ENCODE measurements at places on chromosomes 3 and 15. TPM values are rescaled to one million over a fixed set of nuclear protein-coding genes. Genes with fewer than 3 reads are reported as not detected.

GRCh38 chr3:23537101-23537551 lies 268.6 kb upstream of the UBE2E1 start:
- H3K27me3 ChIP-seq = no peaks in the 10 kb centered on the region
- peaks cover 11% of the 10 kb centered on the region for H3K4me1 ChIP-seq
- no peak overlapping the region for H3K27ac ChIP-seq
- no peak overlapping the region for H3K4me3 ChIP-seq

The TTLL13 gene
- total RNA-seq = 0.69 TPM

The HYAL1 gene
- 3.1 TPM for total RNA-seq

The CGNL1 gene
- 40.4 TPM for total RNA-seq

GRCh38 chr3:11820531-11821041 lies 26.1 kb downstream of the TAMM41 start:
- no peak overlapping the region for H3K4me3 ChIP-seq
- peaks cover 8% of the 10 kb centered on the region for H3K36me3 ChIP-seq
- H3K4me1 ChIP-seq = no peaks in the 10 kb centered on the region
- H3K27me3 ChIP-seq = no peaks in the 10 kb centered on the region
- DNase-seq = no peak

DNA sequence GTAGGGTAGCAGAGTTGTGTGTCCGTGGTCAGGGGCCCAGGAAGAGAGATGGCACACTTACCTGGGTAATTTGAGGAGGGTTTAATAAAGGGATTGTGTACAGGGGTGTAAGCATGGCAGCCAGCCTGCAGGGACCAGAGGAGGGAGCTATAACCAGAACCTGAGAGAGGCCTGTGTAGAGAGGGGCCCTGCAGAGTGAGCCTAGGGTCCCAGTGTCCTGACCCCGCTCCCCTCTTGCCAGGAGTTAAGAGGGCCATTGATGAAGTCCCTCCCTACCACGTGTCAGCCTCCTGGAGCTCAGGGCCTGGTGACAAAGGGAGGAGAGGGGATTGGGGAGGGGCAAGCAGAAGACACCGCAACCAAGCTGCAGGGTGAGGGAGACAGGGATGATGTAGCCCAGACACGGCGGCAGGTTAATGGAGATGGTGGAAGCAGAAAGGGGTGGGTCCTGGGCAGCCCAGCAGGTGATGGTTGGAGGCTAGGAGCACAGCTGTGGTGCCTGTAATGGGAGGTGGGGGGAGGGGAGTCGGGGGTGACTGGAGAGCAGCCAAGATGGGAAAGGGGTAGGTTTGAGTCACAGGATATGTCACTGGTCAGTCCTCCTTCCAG lies 165.4 kb upstream of the TOPAZ1 start:
- H3K27ac ChIP-seq = no peak overlapping the region
- no peaks in the 10 kb centered on the region for H3K36me3 ChIP-seq
- peaks cover 3% of the 10 kb centered on the region for H3K4me1 ChIP-seq

GRCh38 chr3:105927741-105928140 lies 58.9 kb upstream of the CBLB start:
- H3K4me3 ChIP-seq = no peak overlapping the region
- H3K27ac ChIP-seq = no peak overlapping the region
- no peak for DNase-seq
- H3K27me3 ChIP-seq = no peaks in the 10 kb centered on the region
- H3K4me1 ChIP-seq = peaks cover 2% of the 10 kb centered on the region

The TLR9 gene
- not detected for total RNA-seq

The TMCO5A gene
- not detected for total RNA-seq

The CAV3 gene
- total RNA-seq = not detected

- H3K27me3 ChIP-seq = no peaks in the 10 kb centered on the region
- no peak overlapping the region for H3K27ac ChIP-seq
- H3K36me3 ChIP-seq = no peaks in the 10 kb centered on the region
- no peak overlapping the region for H3K4me3 ChIP-seq
- no peak for DNase-seq
Measured at GRCh38 chr3:37132334-37132733, 42.0 kb downstream of the LRRFIP2 start.

DNA sequence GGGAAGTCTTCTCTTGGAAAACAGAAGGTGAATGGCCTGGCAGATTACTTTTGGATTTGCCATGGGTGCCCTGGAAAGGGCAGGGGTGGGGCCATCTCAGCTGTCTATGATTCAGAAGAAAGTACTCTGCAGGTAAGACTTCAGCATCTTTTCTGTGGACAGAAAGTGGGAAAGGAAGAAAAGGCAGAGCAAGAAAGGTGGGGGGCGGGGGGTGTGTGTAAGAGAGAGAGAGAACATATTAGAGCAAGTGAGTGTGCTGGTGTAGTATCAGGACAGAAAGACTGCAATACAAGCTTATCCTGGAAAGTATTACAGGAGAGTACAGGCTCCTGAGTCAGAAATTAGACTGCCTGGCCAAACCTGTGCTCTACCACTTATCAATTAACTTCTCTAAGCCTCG lies 5.5 kb downstream of the TAGLN3 start:
- H3K4me3 ChIP-seq = no peak overlapping the region
- no peaks in the 10 kb centered on the region for H3K36me3 ChIP-seq
- H3K27me3 ChIP-seq = peaks cover 30% of the 10 kb centered on the region
- H3K4me1 ChIP-seq = peaks cover 25% of the 10 kb centered on the region
- peak overlapping the region; percentile 35 for H3K27ac ChIP-seq

DNA sequence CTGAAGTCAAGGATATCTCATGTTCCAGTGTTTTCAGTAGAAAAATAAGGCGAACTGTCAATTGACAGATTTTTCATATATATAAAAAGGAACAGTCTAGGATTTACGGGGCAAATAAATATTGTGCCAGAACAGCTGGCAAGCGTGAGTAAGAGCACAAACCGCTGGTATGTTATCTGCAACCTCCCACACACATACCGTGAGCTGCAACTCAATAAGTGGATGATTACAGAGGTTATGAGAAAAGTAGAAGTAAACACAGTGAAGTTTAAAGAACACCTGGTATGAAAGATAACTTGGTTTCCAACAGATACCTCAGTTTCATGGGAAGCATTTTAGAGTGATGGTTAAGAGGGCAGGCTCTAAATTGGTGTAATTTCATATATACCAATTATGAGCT lies 733.4 kb downstream of the TUSC7 start:
- DNase-seq = no peak
- H3K27me3 ChIP-seq = no peaks in the 10 kb centered on the region
- H3K4me1 ChIP-seq = peaks cover 2% of the 10 kb centered on the region
- no peak overlapping the region for H3K27ac ChIP-seq
- no peak overlapping the region for H3K4me3 ChIP-seq

GRCh38 chr15:69783211-69783610 lies 314.5 kb downstream of the TLE3 start:
- H3K27ac ChIP-seq = no peak overlapping the region
- peaks cover 66% of the 10 kb centered on the region for H3K27me3 ChIP-seq
- no peaks in the 10 kb centered on the region for H3K36me3 ChIP-seq
- peaks cover 7% of the 10 kb centered on the region for H3K4me1 ChIP-seq
- no peak for DNase-seq

DNA sequence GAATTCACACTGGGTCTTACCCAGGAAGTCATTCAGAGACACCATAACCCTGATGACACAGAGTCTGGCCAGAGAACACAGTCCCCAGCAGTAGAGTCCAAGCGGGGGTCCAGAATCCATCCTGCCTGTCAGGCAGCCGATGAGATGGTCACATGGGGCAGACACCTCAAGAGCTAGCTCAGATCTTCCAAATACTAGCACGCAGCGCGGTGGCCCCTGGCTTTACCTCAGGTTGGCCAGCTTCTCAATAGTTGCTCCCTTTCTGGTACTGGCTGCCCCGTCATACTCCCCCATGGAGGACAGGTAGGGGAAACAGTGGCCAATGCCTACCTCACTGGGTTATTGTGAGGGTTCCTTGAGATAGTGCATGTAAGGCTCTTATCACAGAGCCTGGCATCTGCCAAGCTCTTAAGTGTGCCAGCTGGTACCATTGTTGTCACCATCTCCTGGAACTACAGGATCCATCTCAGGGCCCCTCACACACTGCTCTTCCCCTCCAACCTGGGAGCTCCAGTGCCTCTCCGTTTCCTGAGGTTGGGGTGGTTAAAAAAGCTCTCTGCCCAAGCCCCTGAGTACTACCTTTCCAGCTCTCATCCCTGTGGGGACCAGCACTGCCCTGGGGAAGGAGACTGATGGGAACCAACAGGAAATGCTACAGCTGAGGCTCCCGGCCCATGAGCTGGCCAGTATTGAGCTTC lies 3.5 kb upstream of the SLC28A1 start:
- DNase-seq = no peak
- peak overlapping the region; percentile 33 for H3K27ac ChIP-seq
- no peaks in the 10 kb centered on the region for H3K36me3 ChIP-seq
- H3K4me3 ChIP-seq = no peak overlapping the region

GRCh38 chr15:90087454-90088154 lies 14.7 kb downstream of the IDH2 start:
- H3K4me3 ChIP-seq = no peak overlapping the region
- H3K4me1 ChIP-seq = no peaks in the 10 kb centered on the region
- H3K27me3 ChIP-seq = no peaks in the 10 kb centered on the region
- peak overlapping the region; percentile 20 for H3K27ac ChIP-seq

DNA sequence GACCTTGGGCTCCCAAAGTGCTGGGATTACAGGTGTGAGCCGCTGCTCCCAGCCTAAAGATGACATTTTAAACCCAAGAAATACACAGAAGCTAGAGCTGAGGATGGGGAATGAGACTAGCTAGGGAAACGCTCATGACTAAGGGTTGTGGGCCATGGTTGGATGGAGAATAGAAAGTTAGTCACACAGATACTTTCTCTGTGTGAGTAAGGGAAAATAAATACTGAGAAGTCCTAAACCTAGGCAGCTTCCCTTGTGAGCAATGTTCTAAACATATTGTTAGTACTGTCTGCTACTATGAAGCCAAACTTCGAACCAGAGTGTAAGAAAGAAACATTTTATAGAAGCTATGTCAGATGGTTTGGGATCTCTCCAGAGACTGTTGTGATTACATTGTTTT lies 304.8 kb upstream of the STAC start:
- no peak overlapping the region for H3K27ac ChIP-seq
- H3K27me3 ChIP-seq = no peaks in the 10 kb centered on the region
- peaks cover 4% of the 10 kb centered on the region for H3K4me1 ChIP-seq
- no peaks in the 10 kb centered on the region for H3K36me3 ChIP-seq

DNA sequence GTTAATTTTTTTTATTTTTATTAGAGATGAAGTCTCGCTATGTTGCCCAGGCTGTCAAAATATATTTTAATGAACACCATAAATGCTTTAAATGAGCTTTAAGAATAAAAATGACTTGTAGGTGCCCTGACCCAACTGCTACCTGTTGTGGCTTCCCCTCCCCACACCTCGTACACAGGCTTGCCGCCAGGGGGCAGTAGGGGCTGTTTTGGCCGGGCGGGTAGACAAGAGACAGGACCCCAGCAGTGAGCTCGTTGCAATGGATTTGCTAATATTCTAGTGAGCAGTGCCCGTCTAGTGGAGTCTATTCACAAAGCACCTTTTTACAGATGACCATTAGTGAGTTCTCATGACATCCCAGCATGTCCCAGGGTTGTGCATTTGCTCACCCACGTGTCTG lies 418.1 kb downstream of the OCA2 start:
- no peaks in the 10 kb centered on the region for H3K36me3 ChIP-seq
- no peak overlapping the region for H3K4me3 ChIP-seq
- H3K27me3 ChIP-seq = peaks cover 7% of the 10 kb centered on the region
- no peak for DNase-seq
- peaks cover 29% of the 10 kb centered on the region for H3K4me1 ChIP-seq

DNA sequence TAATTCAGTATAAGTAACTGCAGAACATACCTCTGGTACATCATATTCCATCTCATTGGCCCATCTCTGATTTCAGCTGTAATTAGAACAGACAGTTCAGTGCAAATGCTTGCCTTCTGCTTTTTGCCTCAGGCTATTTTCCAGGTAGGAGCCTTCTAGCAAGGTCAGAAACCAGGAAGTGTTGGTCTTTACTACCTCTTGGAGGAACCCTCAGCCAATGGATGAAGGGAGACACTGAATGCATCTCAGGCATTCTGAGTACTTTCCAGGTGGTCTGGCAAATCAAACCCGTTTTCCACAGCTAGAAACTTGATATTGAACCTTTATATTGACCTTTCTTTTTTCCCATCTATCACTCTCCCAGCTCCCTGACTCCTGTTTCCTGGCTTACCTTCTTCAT lies 348.5 kb upstream of the SOX2 start:
- no peaks in the 10 kb centered on the region for H3K4me1 ChIP-seq
- H3K4me3 ChIP-seq = no peak overlapping the region
- H3K27ac ChIP-seq = no peak overlapping the region

DNA sequence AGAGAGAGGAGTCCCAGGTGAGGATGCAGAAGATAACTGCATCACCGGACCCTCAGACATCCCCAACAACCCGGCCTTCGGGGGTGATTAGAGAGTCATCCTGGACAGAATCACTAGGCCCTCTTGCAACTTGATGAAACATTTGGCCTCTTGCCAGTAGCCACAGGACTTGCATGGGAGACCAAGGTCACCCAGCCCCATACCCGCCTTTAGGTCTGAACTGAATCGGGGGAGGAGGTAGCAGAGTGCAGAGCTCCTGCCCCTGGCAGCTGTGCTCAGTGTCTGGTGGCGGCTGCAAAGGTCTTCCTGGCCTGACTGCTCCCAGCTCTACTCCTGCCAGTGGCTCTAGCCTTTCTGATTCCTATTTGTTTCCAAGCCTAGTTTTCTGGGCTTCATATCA lies 12.4 kb downstream of the PIF1 start:
- no peaks in the 10 kb centered on the region for H3K36me3 ChIP-seq
- peaks cover 8% of the 10 kb centered on the region for H3K27me3 ChIP-seq
- H3K4me1 ChIP-seq = peaks cover 2% of the 10 kb centered on the region
- DNase-seq = no peak
- H3K4me3 ChIP-seq = no peak overlapping the region

The IL17RB gene
- total RNA-seq = 10.9 TPM

The HRH1 gene
- not detected for total RNA-seq

The ABI3BP gene
- not detected for total RNA-seq

The CYP1A2 gene
- not detected for total RNA-seq

GRCh38 chr15:38072348-38073177 lies 138.1 kb downstream of the TMCO5A start:
- H3K4me1 ChIP-seq = peaks cover 60% of the 10 kb centered on the region
- H3K36me3 ChIP-seq = no peaks in the 10 kb centered on the region
- H3K27me3 ChIP-seq = peaks cover 2% of the 10 kb centered on the region
- peak overlapping the region; percentile 99 for H3K27ac ChIP-seq
- H3K4me3 ChIP-seq = peak overlapping the region; percentile 73

- H3K4me1 ChIP-seq = peaks cover 3% of the 10 kb centered on the region
- no peaks in the 10 kb centered on the region for H3K27me3 ChIP-seq
- H3K4me3 ChIP-seq = no peak overlapping the region
- no peak overlapping the region for H3K27ac ChIP-seq
- no peak for DNase-seq
- peaks cover 8% of the 10 kb centered on the region for H3K36me3 ChIP-seq
Measured at GRCh38 chr15:75138016-75138999, 63.4 kb upstream of the C15orf39 start.

DNA sequence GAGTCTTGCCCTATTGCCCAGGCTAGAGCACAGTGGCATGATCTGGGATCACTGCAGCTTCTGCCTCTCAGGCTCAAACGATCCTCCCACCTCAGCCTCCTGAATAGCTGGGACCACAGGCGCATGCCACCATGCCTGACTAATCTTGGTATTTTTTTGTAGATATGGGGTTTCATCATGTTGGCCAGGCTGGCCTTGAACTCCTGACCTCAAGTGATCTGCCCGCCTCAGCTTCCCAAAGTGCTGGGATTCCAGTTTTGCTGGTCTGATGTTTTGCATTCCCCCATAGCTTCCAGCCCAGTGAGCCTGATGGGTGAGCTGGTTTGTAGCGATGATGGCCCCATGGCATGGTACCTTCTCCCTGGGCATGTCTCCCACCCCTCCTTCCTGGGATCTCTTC lies 4.7 kb upstream of the MESP1 start:
- DNase-seq = no peak
- no peaks in the 10 kb centered on the region for H3K4me1 ChIP-seq
- peaks cover 66% of the 10 kb centered on the region for H3K27me3 ChIP-seq
- no peak overlapping the region for H3K27ac ChIP-seq
- no peaks in the 10 kb centered on the region for H3K36me3 ChIP-seq

The KY gene
- not detected for total RNA-seq

The MUC4 gene
- 0.44 TPM for total RNA-seq
